Posterior cingulate gyrus (tissue), 11 donors: ENCODE measurements at places on chromosomes 13 and 19.

DNA sequence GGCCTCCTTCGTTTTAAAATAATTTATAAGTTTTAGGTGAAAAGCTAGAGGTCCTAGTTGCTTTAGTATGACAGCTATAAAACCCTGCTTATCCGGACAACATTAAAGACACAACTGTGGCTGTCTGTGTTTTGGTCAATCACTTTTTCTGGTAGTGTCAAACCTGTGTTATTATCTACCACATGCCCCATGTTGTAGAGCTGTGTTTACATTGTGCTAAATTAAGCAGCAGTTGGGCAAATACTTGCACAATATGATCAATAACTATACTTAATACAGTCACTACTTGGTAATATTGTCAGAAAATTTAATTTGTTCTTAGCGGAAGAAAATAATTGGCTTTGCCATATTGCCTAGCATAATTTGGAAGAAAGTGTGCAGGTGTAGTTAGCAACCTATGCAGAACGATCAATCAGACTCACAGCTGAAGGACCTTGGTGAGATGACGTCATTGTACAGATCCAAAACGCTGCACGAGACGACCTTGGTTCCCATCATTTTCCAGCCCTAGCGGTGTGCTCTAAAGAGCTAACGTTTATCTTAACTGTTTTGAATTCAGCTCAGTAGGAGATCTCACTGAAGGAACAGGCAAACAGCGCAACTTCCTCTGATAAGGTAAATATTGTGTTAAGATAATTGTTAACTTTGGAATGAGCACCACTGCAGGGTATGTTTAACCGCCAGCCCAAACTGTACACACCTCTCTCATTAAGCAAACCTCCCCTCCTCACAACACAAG, 476.6 kb downstream of the IRS2 start:
- DNase-seq, result no peak

GRCh38 chr13:43170506-43170905, 147.1 kb downstream of the DNAJC15 start:
- no peak for DNase-seq

DNA sequence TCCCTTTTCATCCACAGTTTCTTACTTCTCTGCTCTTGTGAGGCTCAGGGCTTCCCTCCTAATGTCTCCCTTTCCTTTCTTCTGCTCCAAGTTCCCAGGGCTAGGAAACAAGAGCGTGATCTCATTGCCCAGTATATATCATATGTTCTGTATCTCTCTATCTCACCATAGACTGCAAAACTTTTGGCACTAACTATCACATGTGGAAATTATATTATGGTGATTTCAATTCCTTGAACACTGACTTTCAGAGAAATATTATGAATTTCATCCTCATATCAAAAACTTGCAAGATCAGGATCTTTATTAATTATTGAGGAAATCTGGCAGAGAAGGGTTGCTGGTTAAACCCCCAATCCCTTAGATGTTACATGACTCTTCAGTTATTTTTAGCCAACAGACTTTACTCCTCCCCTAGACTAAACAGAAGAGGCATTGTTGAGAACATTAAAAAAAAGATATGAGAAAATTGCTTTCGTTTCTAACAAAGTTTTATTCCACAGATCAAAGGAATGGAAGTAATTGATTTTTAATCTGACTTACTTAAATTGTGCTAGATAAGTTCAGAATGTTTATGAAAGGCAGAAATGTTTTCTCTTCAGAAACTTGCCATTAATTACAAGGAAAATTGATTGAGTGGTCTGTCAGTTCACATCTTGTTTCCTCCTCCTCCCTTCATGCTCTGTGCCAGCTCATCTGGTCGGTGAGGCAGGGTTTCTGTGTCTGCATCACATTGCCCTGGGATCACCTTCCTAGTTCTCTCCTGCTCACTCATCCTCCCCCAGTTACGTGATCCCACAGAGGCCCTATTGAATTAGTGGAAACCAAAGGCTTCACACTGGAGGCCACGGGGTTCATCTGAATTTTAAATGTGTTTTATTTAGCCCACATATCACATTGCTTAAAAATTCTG, 378.5 kb downstream of the LMO7 start:
- DNase-seq, result no peak

- no peak for DNase-seq
These were observed 8.0 kb upstream of the POU2F2 start for GRCh38 chr19:42140125-42140754.

- no peak for DNase-seq
These were observed 365.8 kb downstream of the MTUS2 start for GRCh38 chr13:29185926-29186325.

DNA sequence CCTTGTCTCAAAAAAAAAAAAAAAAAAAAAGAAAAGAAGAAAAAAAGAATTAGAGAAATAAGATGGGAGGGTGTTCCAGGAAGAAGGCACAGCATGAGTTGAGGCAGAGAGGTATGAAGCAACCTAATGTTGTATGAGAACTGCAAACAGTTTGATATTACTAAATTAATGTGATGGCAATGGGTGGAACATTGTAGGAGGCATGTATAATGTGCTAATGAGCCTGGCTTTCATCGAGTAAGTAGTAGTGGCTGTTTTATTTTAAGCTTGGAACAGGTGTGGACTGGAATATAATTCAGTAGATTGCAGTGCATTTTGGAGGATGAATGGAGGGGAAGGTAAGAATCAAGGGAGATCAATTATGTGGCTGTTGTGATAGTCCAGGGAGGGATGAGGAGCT, 156.1 kb downstream of the MTUS2 start:
- DNase-seq, result no peak

GRCh38 chr19:19403373-19403901, 2.0 kb upstream of the GATAD2A start:
- no peak for DNase-seq

DNA sequence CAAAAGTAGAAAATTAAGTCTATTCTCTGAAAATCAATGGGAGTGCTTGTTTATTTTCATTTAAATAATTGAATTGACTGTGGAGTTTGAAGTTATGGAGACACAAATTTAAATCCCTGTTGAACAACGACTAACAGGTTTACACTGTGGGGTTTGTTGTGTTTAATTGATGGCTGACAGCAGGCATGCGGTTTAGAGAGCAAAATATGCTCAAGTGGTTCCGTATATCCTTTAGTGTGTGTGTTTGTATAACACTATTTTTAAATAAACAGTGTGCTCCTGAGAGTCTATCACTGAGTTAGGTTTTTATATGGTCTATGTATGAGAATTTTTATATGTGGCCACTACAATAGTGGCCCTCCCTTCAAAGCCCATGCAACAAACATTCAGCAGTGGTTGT, 332.0 kb downstream of the GPC6 start:
- no peak for DNase-seq

GRCh38 chr19:11364296-11364904, 9.2 kb downstream of the PLPPR2 start:
- DNase-seq, result no peak

GRCh38 chr19:9793071-9793591, 24.6 kb upstream of the ZNF846 start:
- peak; percentile 34 for DNase-seq

- DNase-seq, result no peak
These were observed 9.0 kb downstream of the MIER2 start for GRCh38 chr19:335486-336066.

DNA sequence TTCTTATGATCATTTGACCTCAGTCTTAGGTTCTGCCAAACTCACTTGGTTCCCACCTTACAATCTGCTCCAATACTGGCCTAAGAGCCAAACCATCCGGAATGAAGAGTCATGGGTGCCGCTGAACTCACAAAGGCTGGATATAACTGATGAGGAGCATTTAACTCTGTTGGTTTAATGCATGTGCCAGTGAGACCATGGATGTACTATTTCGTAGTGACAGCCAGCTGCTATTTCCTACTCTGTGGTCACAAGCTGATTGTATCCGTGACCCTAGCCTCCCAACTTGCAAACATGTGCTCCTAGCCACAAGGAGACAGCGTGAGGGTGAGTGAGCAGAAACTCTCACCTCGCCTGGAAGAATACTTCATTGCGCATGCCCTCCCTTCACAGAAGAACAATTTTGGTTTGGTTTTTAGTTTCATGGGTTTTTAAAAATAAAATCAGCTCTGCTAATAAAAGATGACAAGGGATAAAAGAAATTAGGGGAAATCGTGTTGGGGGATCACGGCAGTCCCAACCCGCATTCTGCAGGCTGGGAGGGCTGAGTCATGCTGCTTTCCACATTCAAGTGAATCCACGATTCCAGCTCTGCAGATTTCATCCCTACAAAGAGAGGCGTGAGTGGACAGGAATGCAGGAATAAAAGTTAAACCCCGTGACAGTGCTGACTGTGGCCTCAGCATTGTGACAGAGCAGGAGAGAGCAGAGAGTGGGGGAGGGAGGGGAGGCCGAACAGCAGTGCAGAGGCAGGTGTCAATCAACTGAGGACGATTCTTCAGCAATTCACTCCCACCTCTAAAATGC, 66.8 kb upstream of the RAP2A start:
- DNase-seq, result no peak
